Foreskin keratinocyte (primary cell): ENCODE measurements at places on chromosomes 13 and 19.

DNA sequence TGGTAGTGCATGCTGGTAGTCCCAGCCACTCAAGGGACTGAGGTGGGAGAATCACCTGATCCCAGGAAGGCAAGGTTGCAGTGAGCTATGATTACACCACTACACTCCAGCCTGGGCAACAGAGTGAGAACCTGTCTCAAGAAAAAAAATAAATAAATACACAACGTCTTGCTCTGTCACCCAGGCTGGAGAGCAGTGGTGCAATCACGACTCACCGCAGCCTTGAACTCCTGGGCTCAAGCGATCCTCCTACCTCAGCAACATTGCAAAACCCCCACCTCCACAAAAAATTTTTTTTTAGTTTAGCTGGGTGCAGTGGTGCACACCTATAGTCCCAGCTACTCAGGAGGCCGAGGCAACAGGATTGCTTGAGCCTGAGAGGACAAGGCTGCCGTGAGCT is 8.8 kb downstream of the TPM4 start:
- no peak for DNase-seq

DNA sequence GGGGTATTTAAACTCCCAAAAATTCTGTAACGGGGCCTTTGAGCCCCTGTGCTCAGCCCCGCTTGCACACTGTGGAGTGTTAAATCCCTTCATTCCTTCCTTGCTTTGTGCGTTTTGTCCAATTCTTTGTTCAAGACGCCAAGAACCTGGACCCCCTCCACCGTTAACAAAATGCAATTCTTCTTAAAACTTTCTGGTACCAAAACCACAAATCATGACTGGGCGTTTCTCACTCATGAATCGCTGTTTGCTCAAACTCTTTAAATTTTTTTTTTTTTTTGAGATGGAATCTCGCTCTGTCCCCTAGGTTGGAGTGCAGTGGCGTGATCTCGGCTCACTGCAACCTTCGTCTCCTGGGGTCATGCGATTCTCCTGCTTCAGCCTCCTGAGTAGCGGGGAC is 881 bp downstream of the ZNF20 start:
- DNase-seq = no peak

DNA sequence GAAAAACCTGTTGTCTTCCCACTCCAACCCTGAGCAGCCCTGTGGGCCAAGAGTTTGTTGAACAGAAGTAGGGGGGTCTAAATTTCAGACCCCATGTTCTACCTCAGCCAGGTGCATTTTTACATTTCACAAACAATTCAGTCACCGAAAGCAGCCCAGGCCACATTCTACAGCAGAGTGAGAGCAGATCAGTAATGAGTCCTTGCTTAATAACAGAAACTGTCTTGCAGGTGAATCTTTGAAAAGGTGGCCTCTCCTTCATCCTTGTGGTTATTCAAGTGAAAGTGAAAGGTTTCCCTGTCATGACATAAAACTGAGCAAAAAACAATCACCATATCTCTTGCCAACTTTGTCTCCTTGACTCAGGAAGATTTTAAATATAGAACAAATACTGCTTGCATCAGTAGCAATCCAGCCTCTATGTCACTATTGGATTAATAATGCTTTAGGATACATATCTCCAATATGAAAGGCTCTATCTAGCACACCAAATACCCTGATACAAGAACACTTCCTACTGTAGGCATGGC is 670.2 kb downstream of the DIAPH3 start:
- DNase-seq = no peak

- DNase-seq = no peak
Observed at GRCh38 chr19:4586691-4587090, 27.2 kb upstream of the SEMA6B start.

- DNase-seq = no peak
Observed at GRCh38 chr19:2942928-2943640, 1.7 kb downstream of the ZNF77 start.

GRCh38 chr13:99062593-99062992 is 84.7 kb upstream of the DOCK9 start:
- peak; percentile 42 for DNase-seq
